ENCODE measurements at places on chromosomes 11 and 22.

DNA sequence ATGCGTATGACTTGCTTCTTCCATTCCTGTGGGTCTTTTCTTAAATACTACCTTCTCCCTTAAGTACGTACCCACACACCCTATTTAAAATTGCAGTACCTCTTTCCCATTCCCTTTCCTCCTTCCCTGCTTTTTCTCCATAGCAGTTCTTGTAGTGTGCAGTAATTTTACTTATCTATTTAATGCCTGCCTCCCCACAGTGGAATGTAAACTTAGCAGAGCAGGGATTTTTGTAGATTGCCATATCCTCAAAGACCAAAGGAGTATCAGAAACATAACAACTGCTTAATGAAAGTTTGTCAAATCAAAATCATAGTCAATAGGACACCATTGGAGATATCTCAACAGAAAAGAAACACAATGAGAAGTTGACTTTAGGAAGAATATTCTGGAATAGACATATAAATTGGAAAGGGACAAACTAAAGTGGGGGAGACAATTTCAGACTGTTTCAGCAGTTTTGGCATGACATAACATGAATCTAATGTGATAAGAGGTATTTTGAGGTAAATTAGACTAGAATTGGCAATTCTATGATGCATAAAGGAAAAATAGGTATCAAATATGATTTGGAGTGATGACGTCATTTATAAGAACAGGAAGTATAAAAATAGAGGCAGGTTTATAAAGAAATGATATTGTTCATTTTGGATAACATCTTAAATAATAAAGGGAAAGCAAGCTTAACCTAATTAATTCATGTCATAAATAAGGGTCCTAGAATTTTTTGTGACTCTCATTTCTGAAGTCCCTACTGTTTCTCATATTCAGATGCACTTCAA, 188.4 kb downstream of the SOX6 start:
- DNase-seq, result no peak

DNA sequence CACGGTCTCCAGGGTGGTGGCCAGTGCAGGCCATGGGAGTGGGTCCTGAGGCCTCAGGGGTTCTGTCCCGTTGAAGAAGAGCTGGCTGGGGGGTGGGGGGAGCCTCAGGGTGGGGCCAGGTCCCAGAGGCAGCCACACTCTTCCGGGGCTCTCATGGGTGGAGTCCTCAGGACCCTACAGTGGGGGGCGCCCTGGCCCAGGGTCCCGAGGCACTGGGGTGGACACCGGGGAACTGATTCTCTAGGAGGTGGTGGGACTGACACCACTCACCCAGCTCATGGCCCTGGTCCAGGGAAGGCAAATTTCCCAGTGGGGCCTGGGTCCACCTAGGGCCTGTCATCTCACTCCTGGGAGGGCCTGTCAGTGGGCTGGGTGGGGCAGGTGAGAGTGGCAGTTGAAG, 12.8 kb downstream of the GGT5 start:
- no peak for DNase-seq

DNA sequence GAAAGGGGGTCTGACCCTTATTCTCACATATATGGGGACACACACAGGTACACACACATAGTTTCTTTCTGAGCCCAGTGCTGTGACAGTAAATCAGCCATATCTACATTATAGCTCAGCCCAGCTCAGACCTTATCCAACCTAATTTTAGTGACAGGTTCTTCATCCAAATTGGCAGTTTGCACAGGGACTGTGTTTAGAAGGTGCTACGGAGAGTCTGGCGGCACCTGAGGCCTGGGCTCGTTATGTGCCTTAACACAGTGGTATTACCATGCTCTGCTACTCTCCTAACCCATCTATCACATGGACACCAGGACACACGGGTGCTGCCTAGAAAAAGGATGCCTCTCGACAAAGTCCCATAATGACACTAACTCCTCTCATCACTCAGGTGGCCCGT, 109.3 kb downstream of the GALNT18 start:
- DNase-seq, result no peak

DNA sequence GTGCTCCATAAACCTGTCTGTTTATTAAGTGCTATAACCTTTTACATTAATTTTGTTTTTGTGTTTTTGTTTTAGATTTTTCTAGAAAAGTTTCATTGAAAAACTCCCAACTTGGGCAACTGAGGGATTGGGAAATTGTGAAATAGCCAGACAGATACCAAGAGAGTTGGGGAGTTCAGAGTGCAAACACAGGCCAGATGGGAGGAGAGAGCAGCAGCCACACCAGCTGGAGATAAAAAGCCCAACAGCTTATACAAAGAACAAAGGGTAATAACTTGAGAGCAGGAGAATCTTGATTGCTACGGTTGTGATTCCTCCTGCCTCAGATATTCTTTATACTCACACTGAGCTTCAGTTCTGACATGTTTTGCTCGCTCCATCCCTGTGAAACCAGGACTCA, 1642.2 kb downstream of the LRRC4C start:
- no peak for DNase-seq

- DNase-seq, result no peak
Observed at GRCh38 chr11:64519541-64519940, 71.5 kb upstream of the SLC22A12 start.

DNA sequence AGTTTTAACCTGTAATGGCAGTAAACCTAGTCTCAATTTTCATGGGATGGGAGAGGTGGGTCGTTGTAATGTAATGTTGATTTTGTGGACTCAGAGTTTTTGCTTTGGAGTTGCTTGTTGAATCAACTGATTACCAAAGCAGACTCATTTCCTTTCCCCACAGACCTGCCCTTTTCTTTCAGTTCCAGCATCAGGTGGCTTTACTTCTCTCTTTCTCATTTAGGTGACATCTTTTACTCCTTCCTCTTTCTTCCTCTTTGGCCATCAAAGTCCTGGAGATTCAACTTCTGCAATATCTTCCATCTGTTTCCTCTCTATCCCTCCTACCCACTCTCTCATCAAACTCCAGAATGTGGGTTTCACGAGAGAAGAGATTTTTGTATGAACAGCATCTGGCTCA, 313.9 kb downstream of the TMEM135 start:
- no peak for DNase-seq

- DNase-seq, result no peak
Observed at GRCh38 chr22:43570531-43571165, 158.8 kb downstream of the MPPED1 start.

DNA sequence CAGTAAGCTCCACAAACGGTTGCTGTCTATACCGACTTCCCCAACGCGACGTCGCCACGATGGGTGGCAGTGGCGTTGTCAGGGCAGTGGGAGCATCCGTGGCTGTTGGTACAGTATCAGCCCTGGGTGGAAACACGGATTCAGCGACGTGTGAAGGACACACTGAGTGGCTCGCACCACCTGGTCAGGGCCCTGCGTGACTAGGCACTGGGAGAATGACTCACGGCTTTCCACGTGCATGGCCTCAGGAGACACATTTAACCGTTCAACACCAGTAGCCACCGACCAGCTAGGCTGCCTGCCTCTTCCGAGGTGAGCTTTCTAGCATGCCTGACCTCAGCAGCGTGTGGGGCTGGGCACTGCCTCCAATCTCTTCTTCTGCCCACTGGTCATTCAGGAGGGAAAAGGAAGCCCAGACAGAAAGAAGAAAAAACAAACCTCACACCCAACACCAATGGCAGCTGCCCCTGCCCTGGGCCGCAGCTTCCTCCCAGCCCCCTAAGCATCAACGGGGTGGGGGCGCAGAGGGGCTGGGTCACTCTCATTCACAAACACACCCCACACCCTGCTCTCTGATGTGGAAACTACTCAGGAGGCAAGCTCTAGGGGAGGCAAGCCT, 59.0 kb downstream of the MYH9 start:
- DNase-seq, result peak; percentile 90

DNA sequence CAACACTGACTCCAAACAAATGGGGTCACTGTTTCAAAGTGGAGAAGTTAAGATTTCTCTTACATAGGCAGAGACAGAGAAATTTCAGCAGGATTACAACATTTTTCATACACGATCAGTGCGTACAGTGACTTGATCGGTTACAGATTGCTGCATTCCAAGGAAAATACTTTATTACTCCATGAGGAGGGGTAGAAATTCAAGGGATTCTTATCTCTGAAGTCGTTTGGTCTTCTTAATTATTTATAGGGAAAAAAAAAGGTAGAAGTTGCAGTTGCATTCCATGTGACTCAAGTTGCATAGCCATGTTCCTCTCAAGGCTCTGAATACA, 10.7 kb upstream of the SMIM38 start:
- DNase-seq, result peak; percentile 89

- no peak for DNase-seq
Observed at GRCh38 chr11:66168289-66168688, 98.2 kb downstream of the PACS1 start.

GRCh38 chr11:74933765-74934164, 15.1 kb downstream of the XRRA1 start:
- DNase-seq, result no peak

DNA sequence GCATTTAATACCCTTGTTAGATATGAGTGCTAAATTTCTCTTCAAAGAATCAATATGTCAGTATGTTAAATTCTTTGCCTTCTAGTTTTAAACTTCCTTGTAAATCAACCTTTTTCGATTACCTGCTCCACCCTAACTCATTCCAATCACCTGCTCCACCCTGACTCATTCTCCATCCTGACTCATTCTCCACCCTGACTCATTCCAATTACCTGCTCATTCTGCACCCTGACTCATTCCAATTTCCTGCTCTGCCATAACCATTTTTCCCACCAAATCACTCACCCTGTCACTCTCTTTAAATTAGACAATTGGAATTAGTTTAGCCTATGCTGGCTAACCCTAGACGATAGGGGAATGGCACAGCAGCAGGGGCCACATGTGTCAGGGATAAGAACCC, 519.5 kb upstream of the LRRC4C start:
- peak; percentile 29 for DNase-seq

DNA sequence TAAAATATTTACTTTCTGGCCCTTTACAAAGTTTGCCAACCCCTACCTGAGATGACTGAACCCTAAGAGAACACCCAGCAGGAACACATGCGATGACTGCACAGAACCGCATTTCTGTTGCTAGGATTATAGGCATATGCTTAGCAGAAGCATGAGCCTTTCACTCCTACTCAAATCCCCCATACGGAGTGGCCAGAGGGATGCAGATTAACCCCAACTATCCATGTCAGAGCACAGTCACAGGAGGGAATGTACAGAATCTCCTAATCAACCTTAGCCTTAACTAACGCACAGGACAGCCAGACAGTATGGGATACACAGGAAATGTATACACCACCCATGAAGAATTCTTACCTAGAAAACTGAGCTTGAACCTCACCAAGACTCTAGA, 6.2 kb downstream of the HPS4 start:
- DNase-seq, result no peak

DNA sequence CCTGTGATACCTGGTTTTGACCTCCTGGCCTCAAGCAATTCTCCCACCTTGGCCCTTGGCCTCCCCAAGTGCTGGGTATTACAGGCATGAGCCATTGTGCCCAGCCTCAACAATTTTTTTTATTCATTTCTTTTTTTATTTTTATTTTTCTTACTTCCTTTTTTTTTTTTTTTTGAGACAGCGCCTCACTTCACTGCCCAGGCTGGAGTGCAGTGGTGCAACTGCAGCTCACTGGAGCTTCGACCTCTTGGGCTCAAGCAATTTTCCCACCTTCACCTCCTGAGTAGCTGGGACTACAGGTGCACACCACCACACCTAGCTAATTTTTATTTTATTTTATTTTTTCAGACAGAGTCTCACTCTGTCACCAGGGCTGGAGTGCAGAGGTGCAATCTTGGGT, 25.5 kb upstream of the CECR2 start:
- no peak for DNase-seq

- peak; percentile 30 for DNase-seq
Observed at GRCh38 chr11:765025-765801, 12.1 kb downstream of the GATD1 start.

- DNase-seq, result peak; percentile 58
Observed at GRCh38 chr11:61747192-61747966, 5.1 kb upstream of the MYRF start.

Measured in fibroblast of lung (primary cell).